ENCODE measurements at places on chromosomes 1 and 21.

DNA sequence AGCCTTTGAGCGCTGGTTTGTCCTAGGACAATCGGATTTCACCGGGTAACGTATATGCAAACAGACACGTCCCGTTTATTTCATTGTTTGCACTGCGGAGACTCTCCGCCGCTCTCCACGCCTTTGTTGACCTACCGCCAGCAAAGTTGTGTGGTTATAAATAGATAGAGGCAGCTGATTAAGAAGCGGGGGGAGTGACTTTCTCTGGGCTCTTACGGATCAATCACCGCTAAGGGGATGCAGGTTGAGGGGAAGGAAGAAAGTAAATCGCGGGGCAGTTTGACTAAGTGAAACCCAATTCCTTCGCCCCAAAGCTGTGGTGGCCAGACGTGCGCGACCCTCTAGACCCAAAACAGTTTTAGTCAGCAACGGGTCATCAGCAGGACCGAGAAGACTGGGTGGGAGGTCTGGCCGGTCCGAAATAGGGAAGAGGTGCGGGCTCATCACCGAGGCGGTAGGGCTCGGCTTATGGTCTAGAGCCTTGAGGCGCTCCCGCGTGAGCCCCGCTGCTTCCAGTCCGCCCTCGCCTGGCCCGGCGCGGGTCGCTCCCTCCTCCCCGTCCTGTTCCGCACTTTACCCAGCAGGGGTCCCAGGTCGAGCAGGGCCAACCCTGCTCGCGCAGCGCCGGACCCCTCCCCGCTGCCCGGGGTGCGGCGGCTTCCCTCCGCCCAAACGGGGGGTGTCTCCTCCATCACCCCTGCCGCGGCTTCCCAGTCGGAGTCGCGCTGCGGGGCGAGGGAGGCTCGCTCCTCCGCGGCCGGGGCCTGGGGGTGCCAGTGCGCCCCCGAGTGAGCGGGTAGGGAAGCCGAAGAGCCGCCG lies 120.8 kb upstream of the RRP15 start:
- peak; percentile 19 for DNase-seq

DNA sequence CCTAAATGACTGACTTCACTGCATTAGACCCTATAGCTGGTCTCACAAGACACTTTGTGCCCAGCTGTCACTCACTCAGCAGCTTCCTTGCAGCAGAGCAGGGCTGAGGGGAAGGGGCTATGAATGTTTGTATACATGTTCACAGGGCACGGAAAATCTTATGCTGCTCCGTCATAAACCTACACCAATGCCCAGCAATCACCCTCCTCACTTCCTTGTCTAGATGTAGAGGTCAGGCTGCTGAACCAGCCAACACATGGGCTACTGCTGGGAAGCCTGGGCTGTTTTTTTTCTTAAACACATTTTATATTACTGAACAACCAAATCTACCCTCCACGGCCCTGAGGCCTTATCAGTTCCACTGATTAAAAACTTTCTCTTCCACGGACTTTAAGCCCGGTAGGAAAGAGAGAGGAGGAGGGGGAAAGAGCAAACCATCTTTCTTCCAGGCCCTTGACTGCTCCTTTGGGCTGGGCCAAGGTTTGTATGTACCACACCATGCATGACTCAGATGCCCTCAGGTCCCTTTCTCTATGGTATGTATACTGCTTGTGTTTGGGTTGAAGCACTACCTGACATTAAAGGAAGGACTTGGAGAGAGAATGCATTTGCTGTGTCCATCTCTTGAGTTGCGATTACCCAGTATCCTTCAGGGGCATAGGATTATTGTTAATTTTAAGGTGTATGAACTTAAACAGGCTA lies 12.7 kb downstream of the MTFR1L start:
- no peak for DNase-seq

DNA sequence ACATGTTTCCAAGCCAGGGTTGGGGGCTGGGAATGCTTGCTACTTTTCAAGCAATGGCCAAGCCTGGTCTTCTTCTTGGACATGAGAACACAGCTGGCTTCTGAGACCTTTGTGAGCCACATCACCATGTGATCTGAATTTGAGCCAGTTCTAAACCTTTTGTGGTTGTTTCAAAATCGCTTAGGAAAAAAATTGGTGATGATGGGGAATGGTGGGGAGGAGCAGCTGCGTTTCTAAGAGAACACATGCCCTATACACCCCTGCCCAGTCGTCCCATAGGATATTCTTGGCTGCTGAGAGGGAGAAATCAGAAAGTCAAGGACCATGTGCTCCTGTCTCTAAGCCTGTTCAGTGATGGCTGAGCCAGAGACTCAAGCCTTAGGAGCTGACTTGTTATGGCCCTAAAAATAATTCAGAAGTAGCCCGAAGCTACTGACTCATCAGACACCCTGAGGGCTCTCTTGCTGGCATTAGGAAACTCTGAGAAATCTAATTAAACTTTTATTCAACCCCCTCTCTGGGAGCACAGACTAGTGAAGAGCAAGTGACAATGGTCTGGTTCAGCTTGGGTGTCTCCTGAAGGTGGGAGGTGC lies 30.5 kb downstream of the CCDC185 start:
- DNase-seq, result no peak

- no peak for DNase-seq
These were observed 20.0 kb downstream of the AHCYL1 start for GRCh38 chr1:110004583-110004982.

GRCh38 chr1:194369622-194370021 lies 1183.2 kb upstream of the B3GALT2 start:
- DNase-seq, result no peak

GRCh38 chr1:201461645-201462441 lies 7.1 kb downstream of the PHLDA3 start:
- DNase-seq, result peak; percentile 98

- no peak for DNase-seq
These were observed 42.6 kb upstream of the EPB41 start for GRCh38 chr1:28871631-28872401.

- DNase-seq, result peak; percentile 82
These were observed 21.0 kb upstream of the PINK1 start for GRCh38 chr1:20612221-20612746.

GRCh38 chr21:37071561-37072273 lies 1.2 kb downstream of the PIGP start:
- DNase-seq, result peak; percentile 33

GRCh38 chr1:34272152-34272551 lies 95.4 kb downstream of the C1orf94 start:
- no peak for DNase-seq

DNA sequence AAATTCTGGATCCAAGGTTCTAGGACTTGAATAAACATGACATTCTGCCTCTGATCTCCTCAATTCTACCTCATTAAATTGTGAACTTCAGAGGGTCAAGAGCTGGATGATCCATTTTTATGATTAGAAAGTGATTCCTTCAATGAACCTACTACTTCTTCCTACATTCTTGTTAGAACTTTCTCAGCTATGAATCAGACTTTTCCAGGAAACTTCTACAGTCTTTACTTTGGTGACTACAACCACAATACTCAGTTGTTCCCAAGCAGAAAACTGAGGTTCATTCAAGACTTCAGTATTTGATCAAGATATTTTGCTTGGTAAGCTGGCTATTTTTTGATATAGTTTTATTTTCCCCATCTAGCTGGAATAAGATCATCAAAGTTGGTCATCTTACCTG lies 51.4 kb downstream of the CDC7 start:
- DNase-seq, result no peak

- no peak for DNase-seq
These were observed 221.3 kb downstream of the FOXD2 start for GRCh38 chr1:47659146-47659545.

- peak; percentile 32 for DNase-seq
These were observed 20.9 kb upstream of the RGL1 start for GRCh38 chr1:183783767-183784637.

- DNase-seq, result no peak
These were observed 32.7 kb upstream of the KHDRBS1 start for GRCh38 chr1:31980835-31981455.

DNA sequence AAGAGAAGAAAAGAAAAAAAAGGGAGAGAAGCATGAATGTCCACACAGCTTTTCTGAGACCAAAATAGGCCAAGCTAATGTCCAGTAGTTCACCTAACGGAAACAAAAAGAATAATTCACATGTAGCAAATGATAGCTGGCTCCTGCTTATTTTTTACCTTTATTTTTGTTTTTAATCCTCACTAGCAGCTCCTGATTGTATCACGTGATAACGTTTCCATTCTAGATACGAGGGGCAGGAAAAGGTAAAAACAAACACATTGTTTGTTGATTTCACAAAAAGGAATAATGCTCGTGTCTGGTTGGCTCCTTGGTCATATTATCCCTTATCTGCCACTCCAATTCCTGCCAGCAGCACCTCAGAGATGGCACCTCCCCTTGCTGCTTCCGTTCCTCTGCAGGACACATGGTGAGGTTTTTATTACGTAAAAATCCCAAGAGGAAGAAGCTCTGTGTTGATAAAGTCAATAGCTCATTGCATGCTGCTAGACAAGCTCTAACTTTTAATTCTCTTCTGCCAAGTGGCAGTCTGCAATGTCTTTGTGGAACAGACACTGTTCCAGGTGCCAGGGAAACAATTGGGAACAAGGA lies 201.7 kb downstream of the CRB1 start:
- no peak for DNase-seq

DNA sequence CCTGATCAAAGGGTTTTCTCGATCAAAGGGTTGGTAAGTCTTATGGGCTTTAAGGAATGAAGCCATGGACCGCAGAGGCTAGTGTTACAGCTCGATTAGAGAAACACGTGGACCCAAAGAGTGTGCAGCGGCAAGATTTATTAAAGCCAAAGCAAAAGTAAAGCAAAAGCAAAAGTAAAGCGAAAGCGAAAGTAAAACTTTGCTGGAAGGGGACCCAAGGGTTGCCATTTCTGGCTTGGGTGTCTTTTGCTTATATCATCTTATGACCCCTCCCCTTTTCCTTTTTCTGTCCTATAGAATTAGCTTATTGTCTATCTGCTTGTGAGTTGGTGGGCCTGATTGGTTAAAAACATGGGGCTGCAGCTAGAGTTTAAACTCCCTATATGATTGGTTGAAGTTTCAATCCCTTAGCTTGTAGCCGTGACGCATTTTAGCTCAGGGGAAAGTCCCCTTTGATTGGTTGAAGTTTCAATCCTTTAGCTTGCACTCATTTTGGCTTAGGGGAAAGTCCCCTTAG lies 957.0 kb downstream of the AMY1C start:
- DNase-seq, result no peak

GRCh38 chr1:5688081-5689077 lies 303.8 kb downstream of the NPHP4 start:
- DNase-seq, result no peak

DNA sequence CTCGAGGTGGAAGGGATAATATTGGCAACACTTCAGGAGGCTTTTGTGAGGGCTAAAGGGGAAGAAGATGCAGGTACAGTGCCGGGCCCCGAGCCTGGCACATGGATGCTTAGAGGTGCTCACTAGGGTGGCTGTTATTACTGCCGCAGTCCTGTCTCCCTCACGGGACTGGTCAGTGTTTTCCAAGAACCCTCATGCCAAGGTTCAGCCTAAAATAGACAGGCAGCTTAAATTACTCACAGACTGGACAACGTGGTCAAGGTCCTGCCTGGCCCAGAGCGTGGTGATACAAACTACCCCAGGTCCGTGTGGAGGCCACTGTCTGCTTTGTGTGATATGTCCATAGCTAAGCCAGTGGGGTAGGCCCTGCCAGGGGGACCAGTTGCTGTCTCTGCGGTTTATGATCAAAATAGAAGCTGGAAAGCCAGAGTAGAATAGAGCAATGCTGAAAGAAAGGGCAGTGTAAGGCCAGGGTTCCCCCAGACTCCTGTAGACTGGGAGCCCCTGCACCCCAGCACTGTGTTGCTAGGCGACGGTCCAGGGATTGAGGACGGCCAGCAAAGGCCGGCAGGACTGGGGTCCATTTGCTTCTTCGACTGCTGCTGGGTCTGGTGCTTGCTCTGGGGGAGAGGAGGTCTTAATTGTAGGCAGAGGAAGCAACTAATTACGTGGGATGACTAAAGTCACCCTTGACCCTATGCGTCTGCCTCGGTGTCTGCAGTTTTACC lies 36.1 kb downstream of the ELAPOR1 start:
- DNase-seq, result no peak

DNA sequence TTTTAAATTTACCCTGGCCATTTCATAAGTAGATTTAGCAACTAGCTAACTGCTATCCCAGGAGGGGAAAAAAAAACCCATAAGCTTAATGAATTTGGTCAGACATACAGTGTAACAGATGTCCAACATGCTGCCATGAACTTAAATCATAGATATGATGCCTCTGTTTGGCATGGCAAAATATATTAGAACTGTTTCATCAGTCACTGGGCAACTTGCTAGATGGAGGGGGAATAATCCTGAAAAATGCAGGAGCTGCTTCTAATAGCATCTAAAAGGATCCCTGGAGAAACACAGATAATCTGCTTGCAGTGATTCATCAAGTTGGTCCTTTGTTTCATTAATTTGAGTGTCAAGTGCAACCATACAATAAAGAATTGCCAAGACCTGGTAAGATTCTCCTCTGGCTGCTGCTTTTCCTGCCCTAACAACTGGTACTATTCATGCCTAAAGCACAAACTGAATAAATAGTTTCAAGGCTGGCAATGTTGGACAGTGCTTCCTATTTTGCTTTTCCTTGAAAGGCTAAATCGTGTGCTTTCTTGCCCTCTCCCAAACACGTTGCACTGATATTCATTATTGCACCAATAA lies 1.5 kb upstream of the ST6GALNAC5 start:
- DNase-seq, result no peak

- DNase-seq, result no peak
These were observed 272.8 kb downstream of the TNR start for GRCh38 chr1:175470591-175470990.
